Activated CD8-positive, alpha-beta memory T cell treated with anti-CD3 and anti-CD28 coated beads, Interleukin-2, amount 10 ng/mL, durations not matched to agents 7 days and 5 days (primary cell): ENCODE measurements at places on chromosomes 1 and 21.

GRCh38 chr1:89287181-89288050, 14.8 kb upstream of the GBP5 start:
- DNase-seq, result no peak

GRCh38 chr1:54174106-54174505, 21.3 kb upstream of the CDCP2 start:
- no peak for DNase-seq

- DNase-seq, result no peak
These were observed 39.0 kb upstream of the RWDD3 start for GRCh38 chr1:95195046-95195445.

DNA sequence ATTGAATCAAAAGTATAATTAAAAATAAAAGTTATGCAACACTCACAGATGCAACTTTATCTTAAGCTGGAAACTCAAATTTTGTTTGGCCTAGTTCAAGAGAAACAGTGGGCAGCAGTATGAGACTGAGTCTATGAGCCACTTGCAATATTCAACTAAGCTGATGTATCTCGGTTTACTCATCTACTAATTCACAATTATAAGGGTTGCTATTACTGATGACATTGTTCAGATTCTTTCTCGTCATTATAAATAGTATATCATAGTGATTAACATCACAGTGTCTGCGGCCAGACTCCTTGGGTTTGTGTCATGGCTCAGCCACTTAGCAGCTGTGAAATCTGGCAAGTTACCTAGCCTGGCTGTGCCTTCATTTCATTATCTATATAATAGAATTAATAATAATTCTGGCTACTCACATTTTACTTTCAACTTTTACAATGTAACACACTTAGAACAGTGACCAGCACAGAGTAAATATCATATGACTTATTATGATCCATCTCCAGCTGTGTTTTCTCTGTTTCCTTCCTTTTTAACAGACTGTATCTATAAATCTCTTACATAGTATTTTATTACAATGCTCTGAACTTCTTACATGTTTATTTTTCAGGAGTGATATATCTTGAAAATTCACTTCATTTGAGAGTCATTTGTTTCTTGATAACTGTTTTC, 194.3 kb upstream of the RGS18 start:
- DNase-seq, result no peak

DNA sequence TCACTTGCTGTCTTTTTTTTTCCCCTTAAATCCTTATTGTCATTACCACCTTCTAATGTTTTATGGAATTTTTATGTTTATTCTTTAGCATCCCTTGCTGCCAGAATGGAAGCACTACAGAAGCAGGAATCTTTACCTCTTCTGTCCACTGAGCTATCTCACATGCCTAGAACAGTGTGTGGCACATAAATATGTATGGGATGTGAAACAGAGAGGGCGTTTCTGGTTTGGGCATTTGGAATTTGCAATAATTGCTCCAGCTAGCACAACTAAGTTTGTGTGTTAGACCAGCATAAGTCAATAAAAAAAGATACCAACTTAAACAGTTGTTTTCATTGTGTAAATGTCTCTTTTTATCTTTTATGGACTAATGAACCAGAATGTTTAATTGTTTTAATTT, 330.8 kb downstream of the DISC1 start:
- no peak for DNase-seq

- DNase-seq, result no peak
These were observed 1.7 kb downstream of the DR1 start for GRCh38 chr1:93347334-93347899.
